ENCODE measurements at places on chromosomes 3 and 15.

DNA sequence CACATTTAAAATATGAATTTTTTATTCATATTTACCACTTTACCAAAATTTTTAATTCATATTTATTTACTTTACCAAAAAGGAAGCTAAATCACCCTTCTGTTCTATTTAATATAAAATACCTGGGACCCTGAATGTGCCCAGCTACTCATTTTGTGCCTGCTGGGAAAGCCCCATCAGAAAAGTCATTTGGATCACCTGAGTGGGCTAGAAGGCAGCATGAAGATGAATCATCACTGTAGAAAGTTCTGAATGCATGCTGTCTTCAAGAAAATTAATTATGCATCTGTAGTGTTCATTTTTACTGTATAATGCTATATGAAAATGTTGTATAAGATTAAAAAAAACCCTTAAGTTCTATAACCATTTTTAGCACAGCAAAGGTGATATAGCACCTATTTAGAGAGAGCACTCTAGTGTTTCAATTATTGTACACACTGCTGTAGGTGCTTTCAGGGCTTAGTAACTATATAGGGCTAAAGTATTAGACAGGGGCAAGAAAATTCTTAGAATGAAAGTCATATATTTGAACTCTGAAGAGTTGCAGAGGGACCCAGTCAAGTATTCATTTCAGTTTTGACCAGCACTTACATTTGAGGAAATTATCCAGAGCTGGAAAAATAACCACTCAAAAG is 175.1 kb downstream of the NFKBIZ start:
- DNase-seq, result no peak

DNA sequence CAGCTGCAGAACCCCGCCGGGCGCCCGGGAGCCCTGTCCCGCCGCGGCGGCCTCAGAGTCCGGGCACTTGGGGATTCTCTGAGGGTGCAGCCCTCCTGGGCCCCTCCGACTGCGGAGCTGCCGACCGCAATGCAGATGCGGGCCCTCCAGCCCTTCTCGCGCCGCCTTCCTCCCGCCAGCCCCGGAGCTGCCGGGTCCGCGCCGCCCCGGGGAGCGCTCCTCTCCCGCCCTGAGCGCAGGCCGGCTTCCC is 320 bp upstream of the ACAN start:
- no peak for DNase-seq

- DNase-seq, result no peak
These were observed 67.2 kb downstream of the CRTC3 start for GRCh38 chr15:90596943-90597342.

DNA sequence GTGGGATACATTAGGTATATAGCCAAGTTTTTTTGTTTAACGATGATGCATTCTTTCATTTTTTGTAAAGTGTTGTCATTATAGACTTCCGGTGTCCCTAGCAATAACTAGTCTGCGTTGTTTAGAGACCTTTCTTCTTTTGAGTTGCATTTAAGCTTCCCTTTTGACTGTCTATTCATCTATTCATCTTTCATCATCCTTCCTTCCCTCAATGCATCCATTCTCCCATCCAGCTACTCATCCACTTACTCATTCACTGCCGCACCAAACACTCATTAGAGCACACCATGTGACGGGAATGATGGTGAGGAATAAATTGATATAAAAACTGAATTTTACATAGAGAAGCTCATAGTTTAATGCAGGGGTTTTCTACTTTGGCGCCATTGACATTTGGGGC is 32.9 kb downstream of the OR4F15 start:
- no peak for DNase-seq

DNA sequence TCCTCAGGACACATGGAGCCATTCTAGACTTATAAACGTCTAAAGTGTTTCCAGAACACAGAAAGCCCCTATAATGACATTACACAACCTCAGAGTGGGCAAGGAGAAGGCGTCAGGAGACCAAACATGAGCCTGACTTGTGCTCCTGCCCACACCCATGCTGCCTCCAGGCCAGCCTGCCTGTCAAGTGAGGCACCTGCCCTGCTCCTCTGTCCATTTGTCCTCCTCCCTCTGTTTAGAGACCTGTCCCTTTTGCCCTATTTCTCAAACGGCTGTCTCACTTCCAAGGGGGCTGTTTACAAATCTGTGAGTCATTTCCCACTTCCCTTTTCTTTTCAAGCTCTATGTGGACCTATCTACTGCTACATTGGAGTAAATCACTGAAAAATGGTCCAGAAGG is 21.0 kb downstream of the ZDHHC3 start:
- no peak for DNase-seq

DNA sequence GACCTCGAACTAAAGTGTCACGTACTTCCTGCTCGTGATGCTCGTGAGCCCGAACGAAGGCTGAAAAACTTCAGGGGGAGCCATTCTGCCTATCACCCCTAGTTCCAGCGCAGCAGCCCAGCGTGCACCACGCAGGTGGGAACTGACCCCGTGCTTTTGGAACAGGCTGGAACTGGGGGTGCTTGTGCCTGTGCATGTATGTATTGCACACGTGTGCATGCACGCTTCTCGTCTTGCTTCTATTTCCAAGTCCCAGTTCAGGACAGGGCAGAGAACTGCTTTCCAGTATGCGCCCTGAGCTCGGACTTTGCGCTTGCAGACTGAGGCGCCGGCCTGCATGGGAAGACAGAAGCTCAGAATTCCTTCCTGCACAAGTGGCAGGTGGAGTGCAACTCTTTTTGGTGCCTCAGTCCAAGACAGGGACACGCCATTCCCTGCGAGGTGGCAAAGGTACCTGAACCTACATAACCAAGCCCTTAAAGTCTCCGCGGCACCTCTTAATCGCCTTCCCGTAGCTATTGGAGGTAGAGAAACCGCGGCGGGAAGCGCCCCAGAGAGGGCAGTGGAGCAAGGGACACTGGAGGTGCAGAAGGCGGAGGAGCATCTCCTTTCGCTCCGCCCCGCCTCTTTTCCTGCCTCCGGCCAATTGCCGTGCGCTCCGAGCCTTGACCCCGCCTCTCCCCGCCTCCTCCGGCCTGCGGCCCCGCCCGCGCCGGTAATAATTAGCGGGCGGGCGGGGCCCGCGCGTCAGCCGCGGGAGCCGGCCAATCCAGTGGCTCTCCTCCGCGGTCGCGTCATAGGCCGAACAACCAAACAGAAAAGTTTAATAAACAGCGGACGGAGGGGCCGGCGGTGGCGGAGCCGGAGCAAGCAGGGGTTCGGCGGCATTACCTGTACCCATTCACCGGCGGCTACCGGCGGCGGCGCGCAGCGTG is at the start of gene ZFAND6:
TSS of gene ZFAND6 (plus strand) at position 826 of the 935 bp plus-strand sequence. CDS start 60,669 bp downstream, outside the sequence.
- peak; percentile 94 for DNase-seq

DNA sequence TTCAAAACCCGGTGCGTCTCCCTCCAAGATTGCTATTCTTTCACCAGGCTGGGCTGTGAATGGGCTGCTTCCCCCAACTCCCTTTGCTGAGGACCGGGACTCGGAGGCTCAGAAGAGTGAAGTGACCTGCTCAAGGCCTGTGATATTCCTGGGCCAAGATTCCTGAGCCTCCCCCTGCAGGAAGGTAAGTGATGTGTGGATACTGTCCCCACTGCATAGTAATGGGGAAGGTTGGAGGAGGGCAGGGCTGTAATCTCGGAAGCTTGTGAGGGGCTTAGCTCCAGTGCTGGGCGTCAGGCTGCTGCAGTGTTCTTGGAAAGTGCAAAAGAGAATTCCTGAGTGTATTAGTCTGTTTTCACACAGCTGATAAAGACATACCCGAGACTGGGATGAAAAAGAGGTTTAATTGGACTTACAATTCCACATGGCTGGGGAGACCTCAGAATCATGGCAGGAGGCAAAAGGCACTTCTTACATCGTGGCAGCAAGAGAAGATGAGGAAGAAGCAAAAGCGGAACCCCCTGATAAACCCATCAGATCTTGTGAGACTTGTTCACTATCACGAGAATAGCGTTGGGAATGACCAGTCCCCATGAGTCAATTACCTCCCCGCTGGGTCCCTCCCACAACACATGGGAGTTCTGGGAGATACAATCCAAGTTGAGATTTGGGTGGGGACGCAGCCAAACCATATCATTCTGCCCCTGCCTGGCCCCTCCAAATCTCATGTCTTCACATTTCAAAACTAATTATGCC is 67.6 kb downstream of the EFCAB12 start:
- DNase-seq, result no peak

GRCh38 chr3:81726735-81727134 is 34.7 kb downstream of the GBE1 start:
- DNase-seq, result no peak

- DNase-seq, result no peak
These were observed 41.2 kb downstream of the PIGB start for GRCh38 chr15:55360256-55360655.

DNA sequence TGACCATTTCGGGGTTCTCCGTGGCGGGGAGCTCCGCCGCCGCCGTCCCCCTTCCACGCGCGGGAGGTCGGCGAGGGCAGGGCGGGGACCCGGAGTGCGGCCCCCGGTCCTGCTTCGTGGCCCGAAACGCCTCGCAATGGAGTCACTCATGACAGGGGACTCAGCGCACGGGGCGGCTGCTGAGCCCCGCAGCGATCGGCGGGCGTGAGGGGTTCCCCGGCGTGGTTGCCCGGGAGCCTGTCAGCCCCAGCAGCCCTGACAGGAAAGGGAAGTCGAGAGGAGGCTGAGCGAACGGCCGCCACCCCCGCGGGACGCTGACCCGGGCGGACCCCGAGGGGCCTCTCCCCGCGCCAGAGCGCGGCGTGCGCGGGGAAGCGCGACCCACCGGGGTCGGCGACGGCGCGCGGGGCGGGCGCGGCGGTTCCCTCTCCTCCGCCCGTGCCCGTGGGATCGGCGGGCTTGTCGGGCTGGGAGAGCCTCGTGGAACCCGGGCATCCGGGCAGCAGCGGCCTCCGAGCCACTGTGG is 564 bp upstream of the PIGZ start:
- DNase-seq, result no peak

DNA sequence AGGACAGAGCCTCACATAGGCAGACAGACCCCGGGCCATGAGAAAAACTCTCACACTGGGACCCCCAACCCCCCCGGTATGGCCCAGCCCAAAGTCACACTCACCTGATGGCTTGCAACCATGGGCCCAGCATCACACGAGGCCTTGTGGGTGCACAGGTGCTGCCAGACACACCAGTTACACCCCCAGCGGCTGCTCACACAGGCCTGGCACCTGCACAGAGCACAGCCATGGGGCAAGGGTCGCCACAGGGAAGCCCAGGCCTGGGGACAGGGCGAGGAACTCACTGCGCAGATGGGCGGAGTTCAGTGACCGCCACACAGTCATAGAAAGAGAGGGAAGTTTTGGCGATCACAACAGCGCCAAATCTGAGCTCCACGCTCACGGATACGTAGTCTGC is 9.3 kb downstream of the PLXNB1 start:
- no peak for DNase-seq

DNA sequence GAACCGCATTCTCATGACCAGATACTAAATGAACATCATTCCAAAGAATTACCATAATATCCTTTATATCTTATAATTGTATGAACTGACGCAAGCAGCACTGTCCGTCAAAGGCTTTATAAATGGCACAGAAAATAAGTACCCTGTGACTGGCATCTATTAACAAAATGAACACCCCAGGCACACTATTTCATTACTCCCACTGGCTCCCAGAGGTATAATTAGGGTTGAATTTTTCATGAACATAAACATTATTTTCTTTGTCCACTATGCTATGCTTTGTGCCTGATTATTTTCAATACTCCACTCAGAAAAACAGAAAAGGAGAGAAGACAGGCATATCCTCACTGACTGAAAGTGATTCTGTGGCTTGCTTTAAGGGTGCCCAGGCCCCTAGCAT is 71.1 kb downstream of the LYZL4 start:
- DNase-seq, result no peak

GRCh38 chr3:11739123-11739522 is 95.4 kb upstream of the VGLL4 start:
- DNase-seq, result no peak

- no peak for DNase-seq
These were observed 79.3 kb upstream of the SKOR1 start for GRCh38 chr15:67746022-67746421.

DNA sequence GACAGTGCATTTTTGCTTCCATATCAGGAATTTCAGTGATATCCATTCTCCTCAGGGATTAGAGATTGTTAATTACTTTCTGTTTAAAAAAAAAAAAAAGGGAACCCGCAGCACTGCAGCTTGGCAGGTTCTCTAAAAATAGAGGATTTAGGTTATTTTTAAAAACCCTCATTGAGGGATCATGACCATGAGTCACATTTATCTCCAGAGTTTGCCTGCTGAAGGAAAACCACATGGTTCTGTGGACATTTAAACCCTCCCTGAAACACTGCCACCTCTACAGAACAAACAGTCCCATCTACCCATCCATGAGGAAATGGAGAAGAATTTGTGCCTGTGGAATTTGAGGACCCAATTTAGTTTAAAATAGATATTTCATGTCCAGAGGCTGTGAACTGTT is 66.2 kb upstream of the UBE2E1 start:
- DNase-seq, result no peak

Measured in T-helper 17 cell (primary cell).